G401 (cell line): ENCODE measurements at places on chromosomes 7 and 10.
A peak's percentile ranks its signal among the peaks of the same experiment; 100 is the strongest.

GRCh38 chr10:93066544-93066913 lies 5.9 kb downstream of the CYP26C1 start:
- DNase-seq = no peak

GRCh38 chr10:96229568-96230030 lies 41.8 kb downstream of the BLNK start:
- peak; percentile 32 for DNase-seq

DNA sequence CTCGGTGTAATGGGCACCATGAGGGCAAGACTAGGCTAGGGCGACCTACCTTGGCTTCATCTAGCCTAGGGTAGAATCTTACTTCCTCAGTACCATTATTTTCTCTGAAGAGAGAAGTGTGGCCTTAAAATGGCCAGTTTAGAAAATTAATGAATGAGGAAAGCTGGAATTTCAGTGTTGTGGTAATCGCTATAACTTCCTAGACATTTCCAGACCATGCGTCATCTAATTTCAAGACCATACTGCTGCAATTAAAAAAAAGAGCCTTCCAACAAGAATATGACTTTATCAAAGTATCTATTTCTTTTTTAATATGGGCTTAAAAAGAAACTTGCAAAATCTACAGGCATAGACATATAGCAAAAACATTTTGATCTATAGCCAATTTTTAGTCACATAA lies 68.5 kb downstream of the CPVL start:
- no peak for DNase-seq

- DNase-seq = peak; percentile 75
Observed at GRCh38 chr10:87860156-87860795, 3.1 kb downstream of the KLLN start.

- no peak for DNase-seq
Observed at GRCh38 chr10:88920986-88921593, 31.5 kb downstream of the ACTA2 start.

DNA sequence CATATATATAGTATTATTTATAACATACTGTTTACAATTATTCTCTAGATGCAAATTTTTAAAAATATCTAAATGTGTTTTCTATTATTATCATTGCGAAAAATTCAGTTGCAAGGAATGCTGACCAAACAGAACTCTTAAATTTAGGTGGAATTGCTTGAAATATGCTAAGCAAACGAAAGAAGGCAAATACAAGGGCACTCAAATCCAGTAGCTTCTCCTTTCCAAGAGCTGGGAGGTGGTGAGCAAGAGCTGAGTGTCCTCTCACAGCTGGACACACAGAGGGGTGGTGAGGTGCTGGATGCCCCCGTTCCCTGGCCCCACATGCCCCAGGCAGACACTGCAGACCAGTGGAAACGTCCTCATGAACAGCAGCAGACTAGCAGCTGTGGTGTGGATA lies 166.0 kb downstream of the TAX1BP1 start:
- no peak for DNase-seq

DNA sequence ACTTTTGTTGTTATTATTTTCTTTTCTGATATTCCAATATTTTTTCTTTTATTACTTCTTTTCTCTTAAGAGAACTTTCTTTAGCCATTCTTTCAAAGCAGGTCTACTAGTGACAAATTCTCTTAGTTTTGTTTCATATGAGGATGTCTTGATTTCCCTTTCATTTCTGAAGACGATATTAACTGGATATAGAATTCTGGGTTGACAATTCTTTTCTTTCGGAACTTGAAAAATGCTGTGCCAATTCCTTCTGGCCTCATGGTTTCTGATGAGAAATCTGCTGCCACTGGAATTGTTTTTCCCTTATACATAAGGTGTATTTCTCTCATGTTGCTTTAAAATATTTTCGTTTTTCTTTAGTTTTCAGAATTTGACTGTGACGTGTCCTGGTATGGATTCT lies 97.0 kb upstream of the KIF5B start:
- no peak for DNase-seq

DNA sequence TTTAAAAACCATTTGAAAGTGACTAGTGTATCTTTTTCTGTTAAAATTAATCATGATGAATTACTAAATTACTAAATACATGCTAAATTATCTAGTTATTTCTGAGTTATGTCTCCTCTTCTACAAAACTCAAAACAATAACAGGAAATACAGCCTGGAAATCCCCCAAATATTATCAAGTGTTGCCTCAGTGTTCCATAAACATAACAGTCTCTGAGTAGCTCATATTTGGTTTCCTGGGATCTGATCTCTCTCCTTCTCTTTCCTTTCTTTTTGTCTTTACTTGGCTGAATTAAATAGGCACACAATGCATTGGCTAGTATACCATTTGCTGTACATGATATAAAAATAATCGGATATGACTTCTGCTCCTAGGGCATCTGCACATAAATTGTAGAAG lies 277.6 kb upstream of the IGFBP3 start:
- no peak for DNase-seq

GRCh38 chr10:29254123-29255046 lies 34.5 kb upstream of the LYZL1 start:
- no peak for DNase-seq
